HCT116 (cell line): ENCODE measurements at places on chromosomes 1 and 21.

DNA sequence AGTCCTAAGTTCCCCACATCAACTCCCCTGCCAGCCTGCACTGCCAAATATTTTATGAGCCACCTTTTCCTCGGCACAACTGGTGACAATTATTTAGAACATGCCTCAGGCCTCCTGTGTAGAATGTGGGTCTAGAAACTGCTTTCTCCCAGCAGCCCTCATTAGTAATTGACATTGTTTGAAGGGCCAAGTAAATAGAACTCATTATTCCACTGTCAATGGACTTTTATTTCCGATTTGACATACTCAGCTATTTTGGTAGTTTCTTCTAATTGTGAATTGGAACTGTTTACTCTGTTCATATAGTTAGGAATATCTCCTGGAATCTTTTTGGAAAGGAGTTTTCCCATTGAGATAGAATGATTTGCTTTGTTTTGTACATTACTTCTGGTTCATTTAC, 168.8 kb upstream of the L1TD1 start:
- no peak for DNase-seq

GRCh38 chr1:7110321-7110720, 325.1 kb downstream of the CAMTA1 start:
- DNase-seq: no peak

- no peak for DNase-seq
Observed at GRCh38 chr1:111665497-111665896, 45.9 kb downstream of the RAP1A start.

DNA sequence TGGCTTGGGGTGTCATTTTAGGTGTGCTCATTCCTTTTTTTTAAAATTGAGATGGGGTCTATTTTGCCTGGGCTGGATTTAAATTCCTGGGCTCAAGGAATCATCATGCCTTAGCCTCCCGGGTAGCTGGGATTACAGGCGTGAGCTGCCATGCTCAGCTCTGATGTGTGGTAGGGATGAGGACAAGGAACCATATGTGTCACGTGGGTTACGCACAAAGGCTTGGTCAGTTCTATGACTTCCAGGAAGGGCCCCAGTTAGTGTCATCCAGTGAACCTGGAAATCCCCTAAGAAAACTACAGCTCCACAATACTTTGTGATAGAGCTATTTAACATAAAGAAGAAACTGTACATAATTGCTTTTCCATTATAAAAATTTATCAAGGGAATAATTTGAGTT, 6.7 kb upstream of the METTL25B start:
- DNase-seq: no peak
